Naive thymus-derived CD4-positive, alpha-beta T cell (primary cell): ENCODE measurements at places on chromosomes 16 and 17. TPM values are rescaled to one million over a fixed set of nuclear protein-coding genes. Genes with fewer than 3 reads are reported as not detected.
A peak's percentile ranks its signal among the peaks of the same experiment; 100 is the strongest.

GRCh38 chr17:59503500-59503899 lies 61.9 kb upstream of the DHX40 start:
- DNase-seq = no peak

GRCh38 chr16:16100631-16101030 lies 122.7 kb downstream of the ABCC6 start:
- DNase-seq = no peak

DNA sequence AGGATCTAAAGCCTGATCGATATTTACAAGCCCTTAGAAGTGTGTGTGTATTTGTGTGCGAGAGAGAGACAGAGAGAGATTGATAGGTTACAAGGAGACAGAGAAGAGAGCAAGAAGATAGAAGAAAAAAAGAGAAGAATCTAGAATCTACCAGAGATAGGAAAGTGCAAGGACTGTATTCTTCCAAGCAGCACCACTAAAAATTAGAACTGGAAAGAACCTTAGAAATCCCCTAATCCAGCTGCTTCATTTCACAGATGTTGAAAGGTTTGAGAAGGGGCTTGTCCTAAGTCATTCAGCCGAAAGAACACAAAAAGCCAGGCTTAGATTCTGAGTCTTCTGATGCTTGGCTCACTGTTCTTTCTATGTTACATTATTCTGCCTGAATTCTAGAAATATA lies 92.2 kb downstream of the HS3ST3A1 start:
- no peak for DNase-seq

DNA sequence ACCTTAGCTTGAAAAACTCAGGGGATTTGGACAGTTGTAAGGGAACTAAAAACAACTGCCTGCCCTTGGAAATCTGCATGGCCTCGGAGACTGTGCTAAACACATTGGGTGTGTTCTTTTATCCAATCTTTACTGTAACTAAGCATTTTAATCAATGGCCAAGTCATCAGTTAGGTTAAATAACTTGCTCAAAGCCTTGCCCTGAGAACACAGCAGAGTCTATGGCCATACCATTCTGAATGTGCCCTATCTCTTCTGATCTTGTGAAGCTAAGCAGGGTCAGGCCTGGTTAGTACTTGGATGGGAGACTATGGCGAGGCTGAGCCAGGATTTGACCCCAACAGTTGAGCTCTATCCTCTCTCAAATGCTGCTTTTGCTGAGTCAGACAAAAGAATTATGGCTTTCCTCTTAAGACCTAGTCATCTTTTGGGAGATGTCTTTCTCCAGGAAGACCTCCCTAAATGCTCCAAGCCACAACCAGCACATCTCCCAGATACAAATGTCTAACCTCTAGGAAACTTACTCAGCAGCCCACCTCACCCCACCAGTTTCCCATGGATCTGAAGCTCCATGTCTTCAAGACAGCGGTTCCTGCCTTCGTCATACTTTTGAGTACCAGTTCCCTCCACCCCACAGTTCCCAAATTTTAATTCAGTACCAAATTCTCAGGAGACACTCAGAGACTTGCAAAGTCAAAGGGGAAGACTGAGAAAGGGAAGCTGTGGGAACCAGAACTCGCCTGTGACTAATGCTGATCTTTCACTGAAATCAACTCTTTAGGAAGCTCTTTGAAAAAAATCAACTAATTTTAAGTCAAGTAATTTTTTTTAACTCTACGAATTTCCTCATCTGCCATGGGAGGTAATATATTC lies 336.1 kb downstream of the MAF start:
- DNase-seq = no peak

DNA sequence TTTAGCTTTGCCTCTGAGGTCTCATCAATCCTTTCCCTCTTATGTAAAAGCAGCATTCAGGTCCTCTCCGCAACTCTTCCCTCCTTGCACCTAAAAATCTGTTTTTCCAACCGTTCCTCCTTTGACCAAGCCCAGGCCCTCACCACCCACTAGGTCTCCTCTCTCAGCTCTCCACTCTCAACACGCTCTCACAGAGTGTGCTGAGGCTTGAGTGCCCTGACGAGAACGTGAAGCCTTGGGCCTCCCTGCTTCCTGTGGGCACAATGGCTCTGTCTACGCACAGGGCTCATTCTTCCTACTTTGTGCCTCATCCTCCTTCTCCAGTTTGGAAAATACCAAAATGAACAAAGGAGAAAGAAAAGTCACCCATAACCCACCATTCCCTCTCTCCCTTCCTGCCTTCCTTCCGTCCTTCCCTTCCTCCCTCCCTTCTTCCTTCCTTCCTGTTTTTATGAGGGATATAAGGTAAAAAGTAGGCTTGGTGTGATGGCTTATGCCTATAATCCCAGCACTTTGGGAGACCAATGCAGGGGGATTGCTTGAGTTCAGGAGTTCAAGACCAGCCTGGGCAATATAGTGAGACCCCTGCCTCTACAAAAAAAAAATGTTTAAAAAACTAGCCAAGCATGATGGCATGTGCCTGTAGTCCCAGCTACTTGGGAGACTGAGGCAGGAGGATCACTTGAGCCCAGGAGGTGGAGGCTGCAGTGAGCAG lies 31.3 kb upstream of the SLC39A11 start:
- DNase-seq = no peak

Gene NSRP1
- polyA plus RNA-seq = 31.5 TPM

DNA sequence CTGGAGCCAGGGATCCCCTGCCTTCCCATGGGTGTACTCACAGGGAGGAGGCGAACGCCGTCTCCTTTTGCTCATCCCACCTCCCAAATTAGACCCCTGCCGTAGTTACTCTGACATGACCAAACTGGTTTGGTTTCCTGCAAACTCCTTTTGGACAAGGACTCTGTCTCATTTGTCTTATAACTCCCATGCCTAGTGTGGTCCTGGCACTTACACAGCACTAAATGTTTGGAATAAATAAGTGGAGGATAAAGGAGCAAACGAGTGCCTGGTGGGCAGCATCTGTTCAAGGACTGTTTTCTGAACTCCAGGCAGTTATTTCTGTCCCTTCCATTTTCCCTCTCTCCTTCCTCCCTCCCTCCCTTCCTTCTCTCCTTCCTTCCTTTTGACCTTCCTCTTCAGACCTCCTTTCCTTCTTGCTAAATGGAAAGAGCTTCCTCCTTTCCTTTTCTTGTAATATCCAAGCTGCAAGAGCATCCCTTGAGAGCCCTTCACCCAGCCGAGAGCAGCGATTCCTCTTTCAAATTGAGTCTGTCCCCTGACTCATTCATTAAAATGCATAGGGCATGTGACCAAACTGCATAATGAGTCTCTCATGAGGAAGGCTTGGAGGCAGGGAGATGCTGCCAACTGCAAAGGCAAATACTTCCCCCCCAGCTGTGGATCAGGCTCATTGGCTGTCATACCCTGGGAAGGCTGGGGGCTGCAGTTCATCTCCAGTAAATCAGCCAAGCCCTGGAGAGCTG lies 36.8 kb downstream of the CHD9 start:
- DNase-seq = no peak

GRCh38 chr16:88633684-88634140 lies 4.7 kb upstream of the IL17C start:
- no peak for DNase-seq

Gene MMP25
- 0.93 TPM for polyA plus RNA-seq

Gene TPSG1
- polyA plus RNA-seq = not detected

DNA sequence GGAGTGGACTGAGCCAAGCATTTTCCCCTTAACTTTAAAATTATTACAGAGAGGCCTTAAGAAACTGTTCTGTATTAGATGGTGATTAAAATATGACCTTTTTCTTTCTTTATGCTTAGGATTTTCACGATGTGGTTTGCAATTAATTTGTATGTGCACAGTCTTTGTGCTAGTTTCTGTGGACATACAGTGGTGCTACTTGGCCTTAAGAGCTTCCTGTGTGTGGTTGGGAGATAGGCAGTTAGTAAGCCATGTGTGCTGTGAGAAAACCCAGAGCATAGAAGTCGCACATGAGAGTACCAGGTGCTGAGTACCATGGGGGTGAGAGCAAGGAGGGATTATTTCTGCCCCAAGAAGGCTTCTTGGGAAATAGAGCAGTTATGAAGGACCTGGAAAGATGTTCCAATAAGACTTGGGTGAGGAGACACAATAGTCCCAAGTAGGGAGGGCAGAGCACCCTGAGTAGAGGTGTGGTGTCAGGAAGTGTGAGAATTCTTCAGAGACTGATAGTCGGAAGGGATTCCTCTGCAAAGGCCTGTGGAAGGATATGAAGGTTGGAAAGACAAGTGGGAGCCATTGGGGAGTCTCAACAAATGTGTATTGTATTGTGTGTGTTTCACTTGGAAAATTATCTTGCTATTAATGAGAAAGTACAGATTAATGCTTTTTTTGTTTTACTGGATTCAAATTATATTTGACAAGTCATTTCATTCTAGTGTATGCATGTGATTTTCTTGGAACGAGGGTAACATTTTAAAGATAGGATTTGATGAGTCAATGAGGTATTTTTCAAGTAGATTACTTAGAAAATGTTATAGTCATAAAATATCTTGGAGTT lies 239.9 kb downstream of the PRKCA start:
- DNase-seq = no peak

GRCh38 chr16:5738586-5738985 lies 641.0 kb upstream of the EEF2KMT start:
- DNase-seq = no peak

DNA sequence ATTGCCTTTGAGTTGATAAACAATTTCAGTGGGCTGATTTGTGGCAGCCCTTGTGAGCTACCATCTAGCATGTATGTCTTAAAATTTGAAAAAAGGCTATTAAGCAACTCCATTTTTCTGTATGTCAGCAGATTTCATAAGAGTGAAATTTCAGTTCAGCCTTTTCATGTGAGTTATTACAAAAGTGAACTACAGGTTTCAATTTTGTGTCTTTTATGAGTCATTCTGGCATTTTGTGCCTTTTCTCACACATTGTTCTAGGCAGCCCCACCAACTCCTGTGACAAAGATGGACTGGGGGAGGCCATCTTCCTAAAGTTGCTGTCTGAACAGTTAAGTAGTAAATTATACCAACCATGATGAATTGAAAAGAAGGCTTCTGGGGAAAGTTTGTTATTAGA lies 52.1 kb downstream of the USP10 start:
- DNase-seq = no peak

Gene TP53TG3B
- polyA plus RNA-seq = not detected

DNA sequence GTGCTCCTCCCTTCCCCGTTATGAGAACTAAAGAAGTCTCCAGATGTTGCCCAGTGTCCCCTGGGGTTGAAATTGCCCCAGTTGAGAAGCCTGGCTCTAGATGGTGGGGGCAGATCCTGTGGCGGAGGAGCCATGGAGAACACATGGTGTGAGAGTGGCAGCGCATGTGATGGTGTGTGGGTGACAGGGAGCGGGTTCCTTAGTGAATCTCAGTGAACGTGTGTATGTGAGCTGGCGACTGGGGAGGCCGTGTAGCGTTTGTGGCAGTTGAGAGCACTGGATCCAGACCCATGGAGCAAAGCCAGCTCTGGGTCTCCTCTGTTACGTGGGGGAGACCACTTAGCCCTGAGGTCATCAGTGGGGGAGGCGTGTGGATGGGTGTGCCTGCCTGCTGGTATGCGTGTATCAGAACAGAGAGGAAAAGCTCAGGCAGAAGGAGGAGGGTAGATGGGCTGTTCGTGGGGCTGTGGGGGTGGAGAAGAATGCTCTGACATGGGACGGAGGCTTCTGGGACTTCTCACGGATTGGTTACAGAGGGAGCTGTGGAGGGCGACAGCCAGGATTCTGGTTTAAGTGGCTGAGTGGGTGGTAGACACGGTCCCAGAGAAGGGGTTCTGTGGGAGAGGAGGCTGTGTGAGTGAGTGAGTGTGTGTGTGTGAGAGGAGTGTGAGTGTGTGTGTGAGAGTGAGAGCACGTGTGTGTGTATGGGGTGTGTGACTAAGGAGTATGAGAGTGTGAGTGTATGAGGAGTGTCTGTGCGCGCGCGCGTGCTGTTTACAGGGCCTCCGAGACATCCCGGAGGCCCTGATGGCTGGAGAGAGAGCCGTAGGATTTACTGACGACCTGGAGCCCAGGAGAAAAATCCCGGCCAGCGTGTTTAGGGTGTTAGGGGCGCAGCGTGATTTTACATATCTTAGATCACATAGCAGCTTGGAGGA lies 193.8 kb downstream of the SNX29 start:
- no peak for DNase-seq

GRCh38 chr17:77321649-77322513 lies 181.1 kb downstream of the SEC14L1 start:
- DNase-seq = no peak

DNA sequence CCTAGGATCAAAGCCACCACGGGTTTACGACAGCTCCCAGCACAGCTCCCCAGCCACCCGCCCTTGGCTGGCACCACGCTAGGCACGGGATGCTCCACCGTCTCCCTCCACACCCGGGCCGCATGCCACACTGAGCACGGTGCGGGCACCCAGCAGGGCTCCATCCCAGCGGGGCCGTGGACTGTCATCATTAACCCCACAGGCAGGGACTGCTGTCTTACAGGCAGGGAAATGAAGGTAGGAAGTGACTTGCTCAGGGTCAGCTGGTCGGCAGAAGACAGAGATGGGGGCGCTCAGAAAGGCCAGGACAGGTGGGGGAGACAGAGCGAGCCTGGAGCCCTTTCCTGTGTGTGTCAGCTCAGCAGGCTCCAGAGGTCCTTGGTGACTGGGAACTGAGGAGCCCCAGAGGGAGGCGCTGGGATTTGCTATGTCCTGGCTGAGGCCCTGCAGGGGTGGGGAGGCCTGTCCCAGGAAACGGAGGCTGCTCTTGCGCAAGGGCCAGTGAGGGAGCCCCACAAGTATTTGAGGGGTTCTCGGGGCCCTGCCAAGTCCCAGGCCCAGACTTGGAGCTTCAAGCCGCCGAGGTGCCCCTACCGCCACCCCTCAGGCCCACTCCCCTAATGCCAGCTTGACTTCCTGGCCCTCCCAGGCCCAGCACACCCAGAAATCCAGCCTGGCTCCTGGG lies 3.2 kb downstream of the UBALD1 start:
- no peak for DNase-seq

- peak; percentile 67 for DNase-seq
Observed at GRCh38 chr16:67514382-67514828, 14.2 kb upstream of the RIPOR1 start.

DNA sequence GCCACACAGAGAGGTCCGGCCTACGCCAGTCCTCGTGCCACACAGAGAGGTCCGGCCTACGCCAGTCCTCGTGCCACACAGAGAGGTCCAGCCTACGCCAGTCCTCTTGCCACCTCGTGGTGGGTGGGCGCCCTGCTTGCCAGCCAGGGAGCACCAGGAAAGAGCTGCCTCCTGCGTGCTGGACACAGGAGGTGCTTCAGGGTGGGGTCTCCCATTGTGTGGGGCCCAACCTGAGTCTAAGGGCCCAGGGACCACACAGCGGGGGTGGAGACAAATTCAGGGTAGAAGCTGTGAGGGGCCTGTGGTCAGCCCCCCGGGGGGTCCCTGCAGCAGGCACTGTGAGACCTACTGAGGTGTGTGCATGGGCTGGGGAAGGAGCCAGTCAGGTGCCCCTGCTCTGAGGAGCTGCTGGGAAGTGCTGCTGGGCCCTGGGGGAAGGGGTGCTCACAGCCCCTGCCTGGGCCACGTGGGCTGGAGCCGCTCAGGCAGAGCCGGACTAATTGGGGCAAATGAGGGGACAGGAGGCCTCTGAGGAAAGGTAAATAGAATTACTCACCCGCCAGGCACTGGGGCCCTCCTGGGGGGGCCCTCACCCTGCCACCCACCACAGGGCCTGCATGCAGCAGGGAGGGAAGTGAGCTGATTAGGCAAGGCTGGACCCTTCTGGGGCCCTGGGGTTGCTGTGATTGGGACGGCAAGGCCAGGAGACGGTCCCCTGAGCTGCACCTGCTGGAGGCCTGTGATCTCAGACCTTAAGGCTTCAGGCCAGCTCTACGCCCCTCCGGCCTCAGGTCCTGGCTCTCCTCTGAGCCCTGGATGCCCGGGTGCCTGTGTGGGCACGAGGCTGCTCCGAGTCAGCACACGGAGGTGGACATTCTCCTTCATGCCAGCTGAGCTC lies 11.0 kb downstream of the GCGR start:
- no peak for DNase-seq

- DNase-seq = no peak
Observed at GRCh38 chr17:28792877-28793661, 49.3 kb downstream of the TRAF4 start.
